ENCODE measurements at places on chromosomes 4 and X. TPM values are rescaled to one million over a fixed set of nuclear protein-coding genes. Genes with fewer than 3 reads are reported as not detected.

DNA sequence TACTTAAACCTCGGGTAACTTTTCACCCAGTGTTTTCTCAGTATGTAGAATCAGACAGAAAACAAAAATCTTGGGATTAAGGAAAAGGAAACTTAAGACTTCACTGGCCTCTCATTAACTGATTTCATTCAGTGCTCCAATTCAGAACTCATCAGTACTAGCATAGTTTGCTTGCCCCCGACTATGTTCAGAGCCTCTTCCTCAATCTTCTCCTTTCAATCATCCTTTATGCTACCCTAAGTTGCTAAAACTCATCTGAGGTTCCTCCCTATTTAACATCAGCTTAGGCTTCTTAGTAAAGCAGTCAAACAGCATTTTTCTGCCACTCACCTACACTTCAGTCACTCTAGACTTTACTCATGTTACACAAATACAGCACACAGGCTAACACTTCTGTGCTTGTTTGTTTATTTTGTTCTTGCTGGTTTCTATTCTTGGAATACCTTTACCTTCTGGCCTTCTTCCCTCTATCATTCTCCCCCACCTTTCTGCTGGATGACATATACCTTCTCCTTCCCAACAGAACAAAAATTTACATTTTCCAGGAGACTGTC lies 163.0 kb upstream of the TLL1 start:
- DNase-seq: no peak

GRCh38 chrX:35150052-35150451 lies 207.5 kb downstream of the FAM47B start:
- DNase-seq: no peak

DNA sequence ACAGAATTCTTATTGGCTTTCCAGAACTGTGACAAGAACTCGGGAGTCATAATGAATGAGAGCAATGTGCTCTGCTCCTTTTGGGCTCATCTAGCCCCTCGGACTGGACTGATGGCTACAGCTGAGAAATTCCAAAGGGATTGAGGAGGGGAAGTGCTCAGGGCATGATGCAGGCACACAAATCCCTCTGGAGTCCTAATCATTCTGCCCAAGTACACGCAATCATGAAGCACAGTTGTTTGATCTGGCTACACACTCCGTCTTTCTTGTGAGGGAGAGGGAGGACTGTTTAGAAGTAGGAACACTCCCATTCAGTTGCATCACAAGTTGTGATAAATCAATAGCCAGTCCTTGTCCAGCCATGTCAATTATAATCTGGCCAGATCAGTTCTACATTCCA lies 237.5 kb downstream of the COL25A1 start:
- DNase-seq: no peak

Gene SPIN2B
- 14.3 TPM for polyA plus RNA-seq

GRCh38 chr4:175422331-175422730 lies 389.7 kb downstream of the GPM6A start:
- DNase-seq: no peak

- DNase-seq: no peak
Measured at GRCh38 chrX:44308869-44309268, 34.6 kb downstream of the EFHC2 start.

DNA sequence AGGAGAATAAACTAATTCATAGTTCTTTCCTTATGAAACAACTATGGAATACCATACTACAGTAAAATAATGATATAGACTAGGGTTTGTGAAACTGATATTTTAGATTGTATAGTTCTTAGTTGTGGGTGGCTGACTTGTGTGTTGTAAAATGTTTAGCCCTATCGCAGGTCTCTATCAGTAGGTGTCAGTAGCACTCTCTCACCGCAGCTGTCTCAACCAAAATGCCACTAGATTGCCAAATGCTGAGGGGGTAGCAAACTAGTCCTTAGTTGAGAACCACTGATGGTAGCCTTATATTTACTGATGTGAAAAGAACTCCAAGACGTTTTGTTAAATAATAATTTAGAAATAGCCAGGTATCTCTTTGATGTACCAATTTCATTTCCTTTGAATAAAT lies 48.1 kb downstream of the RHOXF2B start:
- DNase-seq: no peak

DNA sequence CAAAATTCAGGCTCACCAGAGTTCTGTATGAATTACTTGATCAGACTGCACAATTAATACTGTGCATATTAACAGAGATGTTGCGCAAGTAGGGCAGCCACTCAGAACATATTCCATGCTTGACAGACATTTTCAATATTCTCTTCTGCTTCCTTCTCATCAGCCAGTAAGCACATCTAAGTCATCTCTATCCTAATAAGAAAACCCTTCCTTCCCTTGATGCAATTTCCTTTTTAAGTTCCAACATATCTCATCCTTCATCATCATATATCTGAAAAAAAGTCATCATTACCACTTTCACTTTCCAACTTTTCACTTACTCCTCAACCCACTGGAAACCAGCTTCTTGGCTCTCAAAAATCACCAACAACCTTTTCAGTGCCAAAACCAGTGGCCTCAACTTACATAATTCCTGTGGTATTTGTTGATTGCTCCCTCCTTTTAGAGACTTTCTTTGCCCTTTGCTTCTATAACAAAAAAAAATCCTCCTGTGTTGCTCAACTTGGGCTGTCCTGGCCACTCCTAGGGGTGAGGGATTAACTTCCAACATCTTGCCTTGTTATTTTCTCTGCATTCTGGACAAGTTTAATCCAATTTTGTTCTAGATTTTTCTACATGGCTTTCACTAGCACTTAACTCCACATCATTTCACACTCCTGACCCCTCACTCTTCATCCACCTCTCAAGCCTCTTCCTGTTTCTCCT lies 14.1 kb downstream of the MBNL3 start:
- no peak for DNase-seq

Gene SMAD1
- polyA plus RNA-seq: 123 TPM

GRCh38 chr4:76781698-76782595 lies 116.0 kb downstream of the SOWAHB start:
- no peak for DNase-seq

Gene TAB3
- polyA plus RNA-seq: 17.1 TPM

- DNase-seq: no peak
Measured at GRCh38 chrX:68985135-68985755, 156.4 kb downstream of the EFNB1 start.

DNA sequence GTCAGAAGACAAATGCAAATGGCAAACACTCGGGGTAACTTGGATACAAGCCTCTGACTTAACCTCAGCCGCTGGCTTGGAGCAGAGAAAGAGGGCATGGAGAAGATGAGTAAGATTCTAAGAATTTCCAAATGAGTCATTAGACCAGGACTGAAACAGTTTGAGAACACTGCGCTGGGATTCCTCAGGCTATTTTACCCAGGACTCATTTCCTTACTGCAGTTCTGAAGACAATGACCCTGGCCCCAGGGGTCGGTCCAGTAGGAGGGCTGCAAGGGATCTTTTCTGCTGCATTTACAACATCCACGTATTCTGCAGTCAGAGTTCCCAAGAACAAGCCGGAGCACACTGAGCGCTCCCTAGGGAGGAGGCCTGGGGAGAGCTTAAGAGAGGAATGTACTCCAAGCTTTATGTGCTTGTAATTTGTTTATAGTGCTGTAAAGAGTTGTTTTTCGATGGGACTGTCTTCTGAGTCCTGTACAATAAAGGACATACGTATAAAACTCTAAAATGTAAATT lies 27.3 kb upstream of the SORBS2 start:
- peak; percentile 47 for DNase-seq

DNA sequence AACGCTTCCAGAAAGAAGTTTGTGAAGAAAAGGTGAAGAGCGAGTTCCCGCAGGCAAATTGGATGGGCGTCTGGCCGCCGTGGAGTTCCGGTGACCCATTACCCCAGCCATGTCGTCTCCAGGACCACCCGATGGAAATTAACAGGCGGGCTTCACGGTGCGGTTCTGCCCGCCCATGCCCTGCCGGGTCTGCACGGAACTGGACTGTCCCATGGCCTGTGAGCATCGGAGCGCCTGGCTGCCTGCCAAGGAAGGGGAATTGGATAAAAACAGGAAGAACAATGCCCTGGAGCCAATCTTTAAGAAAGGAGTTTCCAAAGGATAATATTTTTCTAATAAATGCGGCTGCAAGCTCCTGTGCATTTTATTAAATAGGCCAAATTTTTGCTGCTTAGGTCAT lies 319.8 kb upstream of the SLC7A11 start:
- DNase-seq: no peak

DNA sequence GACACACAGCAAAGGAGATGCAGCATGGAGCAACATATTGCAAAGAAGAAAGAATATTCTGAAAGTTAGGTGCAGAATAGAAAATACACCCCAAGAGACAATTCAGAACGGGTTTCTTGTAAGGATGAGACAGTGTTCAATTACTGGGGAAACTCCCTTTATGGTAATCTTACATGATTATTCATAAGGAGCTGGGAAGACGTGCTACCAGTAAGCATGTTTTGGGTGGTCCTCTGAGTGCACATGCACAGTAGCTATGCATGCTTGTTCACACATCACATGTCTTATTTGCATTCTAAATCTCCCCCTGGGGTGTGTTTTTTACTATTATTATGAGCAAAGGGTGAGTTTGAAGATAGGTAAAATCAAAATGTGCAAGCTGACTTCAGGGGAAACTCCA lies 1448.8 kb downstream of the TECRL start:
- no peak for DNase-seq

DNA sequence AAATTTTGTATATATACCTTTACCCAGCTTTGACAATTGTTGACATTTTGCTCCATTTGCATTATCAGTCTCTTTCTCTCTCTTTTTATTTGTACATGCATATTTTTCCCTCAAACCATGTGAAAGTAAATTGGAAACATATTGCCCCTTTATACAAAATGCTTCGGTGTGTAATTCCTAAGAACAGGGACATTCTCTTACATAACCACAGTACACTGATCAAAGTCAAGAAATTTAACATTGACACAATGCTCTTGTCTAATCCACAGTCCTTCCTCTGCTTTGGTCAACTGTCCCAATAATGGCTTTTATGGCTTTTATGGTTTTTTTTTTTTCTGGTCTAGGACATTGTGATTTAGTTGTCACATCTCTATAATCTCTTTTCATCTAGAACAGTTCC lies 9.5 kb upstream of the SMS start:
- DNase-seq: no peak

GRCh38 chr4:5708449-5709206 lies at the start of gene EVC2:
TSS of gene EVC2 (minus strand) at chr4:5708559. CDS start at chr4:5708513, 46 bp downstream.
- peak; percentile 69 for DNase-seq

DNA sequence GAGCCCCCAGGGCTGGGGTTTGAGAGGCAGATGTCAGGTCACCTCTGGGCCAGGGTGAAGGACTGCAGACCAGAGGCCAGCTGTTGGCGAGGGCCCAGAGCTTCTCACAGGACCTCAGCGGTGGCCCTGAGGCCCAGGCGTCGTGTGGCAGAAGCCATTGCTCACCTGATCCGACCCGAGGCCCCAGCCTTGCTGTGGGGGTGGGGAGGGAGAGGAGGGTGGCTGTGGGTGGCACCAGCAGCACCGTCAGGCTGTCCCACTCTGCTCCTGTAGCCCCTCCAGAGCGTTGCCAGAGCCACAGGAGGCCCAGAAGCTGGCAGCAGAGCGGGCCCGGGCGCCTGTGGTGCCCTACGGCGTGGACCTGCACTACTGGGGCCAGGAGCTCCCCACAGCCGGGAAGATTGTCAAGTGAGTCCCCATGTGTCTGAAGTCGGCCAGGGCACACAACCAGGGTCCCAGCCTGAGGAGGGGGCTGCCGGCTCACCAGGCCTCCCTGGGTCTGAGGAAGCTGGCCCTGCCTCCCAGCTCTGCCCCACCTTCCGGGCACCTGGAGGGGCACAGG lies 28.8 kb downstream of the UVSSA start:
- DNase-seq: no peak

Gene TMEM47
- polyA plus RNA-seq: not detected

DNA sequence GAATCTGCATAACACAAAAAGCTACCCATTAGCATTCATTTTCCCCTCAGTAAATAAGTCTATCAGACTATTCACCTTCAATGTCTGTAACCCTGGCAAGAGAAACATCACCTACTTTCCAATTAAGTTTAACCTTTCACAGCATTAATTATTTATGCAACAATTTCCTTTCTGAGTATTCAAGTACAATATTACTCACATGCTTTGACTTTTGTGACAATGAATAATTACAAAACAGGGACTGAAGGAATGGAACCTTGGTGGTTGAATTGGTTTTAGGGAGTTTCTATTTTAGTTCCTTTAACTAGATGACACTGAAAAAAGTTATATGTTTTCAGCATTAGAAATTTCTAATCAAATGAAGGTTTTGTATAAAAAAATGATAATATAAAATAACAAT lies 932.3 kb upstream of the EPHA5 start:
- no peak for DNase-seq

GRCh38 chr4:30870513-30870912 lies 150.3 kb downstream of the PCDH7 start:
- no peak for DNase-seq

Gene PDZD4
- polyA plus RNA-seq: 6.5 TPM
